Right ventricle myocardium superior (tissue), 1 donor: ENCODE measurements at places on chromosomes 3 and 15. TPM values are rescaled to one million over a fixed set of nuclear protein-coding genes. Genes with fewer than 3 reads are reported as not detected.

- no peak for DNase-seq
Measured at GRCh38 chr3:189567322-189567721, 63.9 kb upstream of the TP63 start.

GRCh38 chr3:195543500-195544229 lies 540 bp upstream of the PPP1R2 start:
- peak; percentile 53 for DNase-seq

DNA sequence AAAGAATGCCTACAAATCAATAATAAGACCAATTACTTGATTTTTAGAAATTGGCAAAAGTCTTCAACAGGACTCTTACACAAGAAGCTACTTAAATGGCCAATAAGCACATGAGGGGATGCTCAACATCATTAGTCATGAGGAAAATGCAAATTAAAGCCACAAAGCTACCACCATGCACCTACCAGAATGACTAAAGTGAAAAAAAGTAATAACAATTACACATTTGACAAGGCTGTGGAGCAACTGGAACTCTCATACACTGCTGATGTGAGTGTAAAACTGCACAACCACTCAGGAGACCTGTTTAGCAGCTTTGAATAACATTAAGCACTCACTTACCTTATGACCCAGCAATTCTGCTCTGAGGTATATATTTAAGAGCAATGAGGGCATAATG lies 68.4 kb downstream of the PPCDC start:
- DNase-seq, result no peak

GRCh38 chr15:46714950-46715349 lies 1002.4 kb upstream of the SEMA6D start:
- DNase-seq, result no peak

DNA sequence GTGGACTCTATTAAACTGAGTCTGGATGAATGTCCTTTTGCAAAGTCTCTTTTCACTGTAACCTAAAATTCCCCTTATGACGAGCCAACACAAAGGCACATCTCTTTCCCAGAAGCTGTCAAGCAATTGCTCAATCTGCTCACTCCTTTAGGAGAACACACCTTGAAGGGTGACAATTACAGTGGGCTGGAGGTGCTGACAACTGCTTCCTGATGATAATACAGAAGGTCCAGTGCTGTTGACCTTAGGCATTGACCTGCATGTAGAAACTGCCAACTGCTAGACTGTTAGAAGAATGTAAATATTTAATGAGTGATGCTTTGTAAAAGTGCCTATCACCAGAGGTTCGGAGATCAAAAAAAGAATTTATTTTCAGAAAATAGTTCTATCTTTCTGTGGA lies 757.7 kb downstream of the GRM7 start:
- DNase-seq, result no peak

The VEPH1 gene
- total RNA-seq, result not detected

DNA sequence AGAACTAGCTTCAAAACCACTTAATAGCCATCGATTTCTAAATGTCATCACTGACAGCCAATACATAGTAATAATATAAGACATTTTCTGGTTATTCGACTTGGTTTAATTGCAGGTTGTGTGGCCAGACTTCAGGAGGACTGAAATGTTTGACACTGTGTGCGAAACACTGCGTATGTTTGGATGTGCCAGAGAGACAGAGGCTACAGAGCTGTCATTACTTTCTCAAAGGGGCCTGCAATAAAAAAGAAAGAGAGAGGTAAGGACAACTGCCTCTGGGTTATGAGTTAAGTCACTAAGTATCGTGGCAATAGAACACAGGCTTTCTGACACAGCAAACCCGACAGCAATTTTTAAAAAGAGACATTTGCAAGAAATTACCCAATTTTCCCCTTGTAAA lies 882 bp downstream of the LMOD3 start:
- DNase-seq, result no peak

DNA sequence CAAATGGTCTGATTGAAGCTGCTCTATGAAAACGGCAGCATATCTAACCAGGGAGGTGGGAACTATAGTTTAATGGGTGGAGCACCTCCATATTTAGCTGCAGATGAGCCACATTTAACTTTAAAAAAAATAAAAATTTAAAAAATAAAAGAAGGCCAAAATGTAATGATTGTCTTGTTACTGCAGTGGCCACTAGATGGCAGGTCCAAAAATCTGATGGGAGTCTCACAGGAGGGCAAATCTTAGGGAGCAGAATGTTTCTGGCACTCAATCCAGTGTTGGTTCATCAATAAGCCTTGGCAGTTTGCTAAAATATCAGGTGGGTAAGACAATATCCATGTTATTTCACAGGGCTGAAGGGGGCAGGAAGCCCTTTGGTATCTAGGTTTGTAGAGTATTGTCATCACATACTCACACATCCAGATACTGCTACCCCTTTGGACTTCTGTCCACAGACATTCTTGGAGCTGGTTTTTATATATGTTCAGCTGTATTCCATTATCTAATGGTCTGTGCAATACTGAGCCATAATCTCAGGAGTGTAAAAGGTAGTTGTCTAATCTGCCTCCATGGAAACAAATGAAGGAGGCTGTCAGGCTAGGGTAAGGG lies 233.3 kb downstream of the TIGIT start:
- no peak for DNase-seq

DNA sequence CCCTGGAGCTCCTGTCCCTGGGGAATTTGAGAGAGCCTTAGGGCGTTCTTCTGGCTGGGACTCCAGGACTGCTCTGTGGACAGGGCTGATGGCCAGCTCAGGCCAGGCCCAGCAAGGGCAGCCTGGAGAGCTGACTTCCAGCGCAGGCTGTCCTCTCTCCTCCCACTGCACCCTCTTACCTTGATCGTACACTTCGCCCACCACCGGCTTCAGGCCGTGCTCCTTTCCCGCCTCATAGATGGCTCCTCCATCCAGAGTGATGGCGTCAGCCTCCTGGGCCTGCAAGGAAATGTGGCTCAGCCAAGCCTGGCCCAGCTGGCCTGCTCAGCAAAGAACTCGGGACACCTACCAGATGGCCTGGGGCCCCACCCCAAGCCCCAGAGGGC lies 3.1 kb downstream of the MELTF start:
- no peak for DNase-seq

DNA sequence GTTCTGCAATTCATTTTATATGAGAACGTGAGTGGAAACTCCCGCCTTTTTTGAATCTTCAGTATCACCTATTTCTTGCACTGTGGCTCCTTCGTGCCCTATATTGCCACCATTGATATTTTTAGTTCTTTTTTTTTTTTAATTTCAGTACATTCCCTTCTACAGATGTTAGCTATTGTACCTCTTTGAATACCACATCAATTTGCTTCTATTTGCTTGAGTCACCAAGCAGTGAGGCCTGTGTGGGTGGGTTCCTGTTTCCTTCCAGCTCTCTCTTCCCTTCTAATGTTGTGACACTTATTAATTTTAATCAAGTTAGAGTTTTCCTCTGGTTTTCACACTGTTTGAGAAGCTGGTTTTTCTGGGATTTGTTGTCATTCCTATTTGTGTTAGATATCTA lies 8.7 kb downstream of the HACD2 start:
- no peak for DNase-seq

DNA sequence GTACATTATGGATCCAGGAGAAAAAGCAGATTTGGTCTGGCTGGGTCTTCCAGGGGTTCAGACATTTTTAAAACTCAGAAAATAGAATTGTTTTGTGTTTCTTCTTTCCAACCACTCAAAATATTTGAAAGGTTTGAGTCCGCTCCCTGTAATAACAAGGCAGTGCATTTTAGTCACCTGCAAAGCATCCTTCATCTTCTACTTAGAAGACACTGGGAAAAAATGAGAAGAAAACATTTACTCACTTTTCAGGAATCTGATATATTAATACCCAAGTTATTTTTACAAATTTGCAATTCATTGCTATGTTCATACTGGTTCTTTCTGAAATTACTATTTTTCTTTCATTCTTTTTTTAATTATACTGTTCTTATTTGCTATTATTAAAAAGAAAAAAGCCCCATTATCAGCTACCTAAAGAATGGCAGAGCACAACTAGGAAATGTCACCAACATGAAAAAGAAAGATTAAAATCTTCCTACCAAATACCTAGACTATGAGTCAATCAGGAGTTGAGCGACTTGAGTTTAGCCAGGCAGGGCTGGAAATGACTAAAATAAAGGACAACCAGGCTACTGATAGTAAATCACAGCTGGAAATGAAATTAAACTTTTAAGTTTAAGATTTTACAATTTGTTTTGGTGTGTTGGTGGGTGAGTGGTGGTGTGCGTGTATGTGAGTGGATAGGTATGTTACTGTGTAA lies 280.3 kb upstream of the THBS1 start:
- no peak for DNase-seq

The MNS1 gene
- 0.94 TPM for total RNA-seq
